ENCODE measurements at places on chromosomes 7 and 10.
A peak's percentile ranks its signal among the peaks of the same experiment; 100 is the strongest.

DNA sequence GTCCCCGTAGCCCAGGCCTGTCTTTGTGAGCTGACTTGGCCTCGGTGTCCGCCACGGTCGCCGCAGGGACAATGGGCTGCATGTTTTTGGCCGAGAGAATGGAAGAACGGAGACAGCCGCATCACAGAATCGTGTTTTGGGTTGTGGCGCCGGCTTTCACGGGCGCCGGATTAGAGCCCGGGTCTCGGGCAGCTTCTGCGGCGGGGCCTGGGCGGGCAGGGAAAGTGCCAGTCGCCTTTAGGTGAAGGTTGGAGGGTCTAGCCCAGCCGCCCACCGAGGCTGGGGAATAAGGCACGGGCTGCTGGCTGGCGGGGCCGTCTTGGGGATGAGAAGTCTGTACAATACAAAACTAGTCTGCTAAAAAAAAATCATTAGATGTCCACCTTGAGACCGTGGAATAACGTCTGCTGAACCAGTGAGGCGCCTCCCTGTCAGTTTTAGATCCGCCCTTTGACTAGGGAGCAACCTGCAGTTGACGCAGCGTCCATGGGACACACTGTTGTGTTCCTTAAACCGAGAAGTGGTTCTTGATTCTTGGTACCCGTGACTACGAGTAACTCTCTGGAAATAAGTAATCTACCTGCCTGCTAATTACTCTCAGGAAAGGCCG is 577 bp downstream of the DNAJB9 start:
- DNase-seq, result peak; percentile 38

DNA sequence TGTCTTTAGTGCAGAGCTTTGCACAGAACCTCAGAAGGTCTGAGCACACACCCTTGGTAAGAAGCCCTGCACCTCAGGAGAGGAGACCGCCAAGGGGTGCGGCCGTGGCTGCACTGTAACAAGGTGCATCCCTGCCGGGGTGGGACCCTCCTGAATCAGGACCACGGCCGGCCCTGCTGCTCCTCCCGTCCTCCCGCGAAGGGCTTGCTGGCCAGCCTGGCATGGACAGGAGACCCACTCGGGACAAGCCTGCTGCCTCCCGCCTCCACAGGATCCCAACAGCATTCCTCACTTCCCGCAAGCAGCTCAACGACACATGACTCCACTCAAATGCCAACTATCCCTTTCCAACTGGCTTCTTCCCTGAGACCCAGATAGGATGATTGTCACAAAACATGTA is 12.8 kb downstream of the WDR86 start:
- DNase-seq, result no peak

GRCh38 chr7:26657686-26658388 is 206.6 kb downstream of the SKAP2 start:
- no peak for DNase-seq

DNA sequence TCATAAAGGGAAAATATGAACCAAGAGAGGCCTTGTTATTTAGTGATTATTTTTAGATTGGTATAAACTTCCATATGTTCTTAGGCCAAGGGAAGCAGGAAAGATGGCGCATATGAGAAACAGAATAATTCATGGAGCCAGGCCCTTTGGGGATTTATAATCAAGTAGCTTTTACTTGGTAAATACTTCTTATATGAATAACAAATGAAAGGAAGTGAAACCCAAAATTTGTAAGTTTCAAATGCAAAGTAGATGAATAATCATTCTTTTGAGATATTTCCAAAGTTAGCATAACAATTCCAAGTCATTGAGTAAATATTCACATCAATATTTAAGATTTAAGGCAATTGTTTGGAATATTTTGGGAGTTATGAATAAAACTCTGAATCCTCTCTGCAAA is 13.9 kb upstream of the OPTN start:
- DNase-seq, result no peak

DNA sequence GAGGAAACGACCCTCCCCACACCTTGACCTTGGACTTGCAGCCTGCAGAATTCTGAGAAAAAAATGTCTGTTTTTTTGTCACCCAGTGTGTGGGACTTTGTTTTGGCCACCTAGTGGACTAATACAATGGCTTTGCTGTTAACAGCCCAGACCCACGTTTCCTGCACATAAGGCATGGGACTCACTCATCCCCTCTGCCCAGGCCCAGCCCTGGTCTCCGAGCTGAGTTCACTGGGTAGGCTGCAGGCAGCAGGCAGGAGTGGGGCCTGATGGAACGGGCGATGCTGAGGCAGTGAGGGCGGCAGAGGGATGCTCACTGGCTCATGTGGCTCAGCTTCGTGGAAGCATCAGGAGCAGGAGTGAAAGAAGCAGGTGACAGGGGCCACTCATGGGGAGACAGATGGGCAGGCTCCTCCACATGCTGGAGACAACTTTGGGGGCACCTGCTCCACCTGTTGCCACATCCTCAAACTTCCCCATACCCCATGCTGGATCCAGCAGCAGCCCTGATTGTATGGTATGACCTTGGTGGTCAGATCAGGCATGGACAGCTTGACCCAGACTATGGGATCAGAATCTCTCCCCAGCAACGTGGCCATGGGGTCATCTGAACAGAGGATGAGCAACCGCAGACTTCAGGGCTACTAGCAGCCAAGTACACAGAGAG is 65.8 kb upstream of the ANTXRL start:
- DNase-seq, result no peak

GRCh38 chr7:139329119-139329518 is 12.0 kb upstream of the FMC1 start:
- no peak for DNase-seq

DNA sequence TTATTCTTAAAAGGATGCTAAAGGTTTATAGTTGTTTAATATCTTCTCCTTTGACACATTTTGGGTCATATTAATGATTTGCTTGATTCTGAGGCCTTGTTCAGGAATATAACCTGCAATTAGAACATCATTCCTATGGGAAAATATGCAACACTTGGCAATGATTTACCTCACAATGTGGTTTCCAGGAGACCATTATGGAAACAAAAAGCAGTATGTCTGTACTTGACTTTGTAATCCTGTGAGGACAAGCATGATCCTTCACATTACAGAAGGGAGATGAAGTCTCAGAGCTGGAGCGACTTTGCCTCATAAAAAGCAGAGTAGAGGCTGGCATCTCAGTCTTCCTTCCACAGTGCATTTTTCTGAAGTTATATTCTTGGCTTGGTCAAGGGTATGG is 57.0 kb upstream of the CDCA7L start:
- DNase-seq, result no peak

- no peak for DNase-seq
Observed at GRCh38 chr10:97215619-97216260, 30.0 kb upstream of the SLIT1 start.

- DNase-seq, result peak; percentile 69
Observed at GRCh38 chr10:21523557-21524008, 1.9 kb downstream of the SKIDA1 start.

GRCh38 chr10:110843796-110844616 is 27.7 kb upstream of the PDCD4 start:
- no peak for DNase-seq

- DNase-seq, result no peak
Observed at GRCh38 chr7:94109556-94109955, 105.4 kb upstream of the BET1 start.

- DNase-seq, result no peak
Observed at GRCh38 chr7:80821771-80822319, 97.0 kb downstream of the SEMA3C start.

DNA sequence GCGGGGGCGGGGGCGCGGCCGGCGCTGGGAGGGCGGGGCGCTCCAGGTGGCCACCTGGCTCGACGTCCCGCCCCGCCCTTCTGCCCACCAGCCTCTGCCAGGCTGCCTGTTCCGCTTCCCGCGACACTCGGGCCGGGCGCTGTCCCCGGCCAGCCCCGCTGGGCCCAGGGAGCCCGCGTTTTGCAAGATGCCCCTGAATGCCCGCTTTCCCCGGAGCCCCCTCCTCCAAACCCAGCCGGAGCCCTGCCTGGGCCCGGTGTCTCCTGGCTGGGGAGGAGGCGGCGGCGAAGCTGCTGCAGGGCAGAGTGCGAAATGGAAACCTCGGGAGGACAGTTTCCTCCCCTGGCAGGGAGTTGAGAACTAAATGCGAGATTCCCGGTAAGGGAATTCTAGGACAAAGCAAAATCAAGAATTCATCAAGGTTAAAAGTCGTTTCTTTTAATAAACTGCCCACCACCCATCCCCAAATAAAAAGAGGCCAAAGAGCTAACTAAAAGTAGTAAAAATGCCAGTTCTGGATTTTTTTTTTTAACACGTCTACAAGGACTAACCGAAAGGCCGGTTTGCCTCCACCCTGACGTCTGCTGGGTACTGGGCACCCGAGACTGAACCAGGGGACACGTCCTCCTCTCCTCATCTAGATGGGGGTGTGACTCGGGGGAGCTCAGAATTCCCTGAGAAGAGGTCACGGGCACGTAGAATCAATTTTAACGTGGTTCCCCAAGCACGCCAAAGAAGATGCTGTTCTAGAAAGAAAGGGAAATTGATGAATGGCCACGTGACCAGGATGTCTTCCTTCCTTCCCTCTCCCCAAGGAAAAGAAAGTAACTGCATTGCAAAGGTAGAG is 200.4 kb upstream of the NFE2L3 start:
- peak; percentile 23 for DNase-seq

DNA sequence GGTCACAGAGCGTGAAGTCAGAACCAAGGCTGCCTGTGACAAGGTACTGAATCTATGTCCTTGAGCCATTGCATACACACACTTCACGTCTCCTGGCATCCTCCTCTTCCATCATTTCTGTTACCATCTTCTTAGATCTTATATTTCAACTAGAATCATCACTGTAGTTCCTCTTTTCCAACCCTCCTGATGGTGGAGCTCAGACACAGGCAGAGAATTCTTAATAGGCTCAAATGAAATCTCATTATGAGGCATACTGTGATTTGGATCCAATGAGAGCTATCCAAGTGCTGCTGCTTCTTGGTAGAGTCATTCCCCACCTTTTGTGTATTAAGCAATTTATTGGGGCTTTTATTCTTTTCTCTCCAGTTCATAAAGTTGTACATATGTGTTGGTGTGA is 113.2 kb downstream of the CALCR start:
- DNase-seq, result no peak

DNA sequence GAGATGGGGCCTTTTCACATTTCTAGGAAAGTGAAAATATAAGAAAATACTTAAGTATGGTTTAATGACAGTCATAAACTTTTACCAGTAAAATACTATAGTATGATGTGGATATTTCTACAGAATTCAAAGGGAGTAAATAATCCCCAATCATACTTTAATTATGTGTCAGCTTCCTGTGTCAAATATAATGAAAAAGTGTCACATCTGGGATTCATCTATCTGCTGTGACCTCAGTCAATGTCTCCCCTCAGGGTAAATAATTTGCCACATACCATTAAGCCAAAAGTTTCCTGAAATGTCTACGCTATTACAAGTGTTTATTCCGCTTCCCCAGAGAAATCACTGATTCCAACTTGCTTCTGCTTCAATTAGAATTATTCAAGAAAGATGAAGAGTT is 110.5 kb downstream of the ITGA8 start:
- no peak for DNase-seq

DNA sequence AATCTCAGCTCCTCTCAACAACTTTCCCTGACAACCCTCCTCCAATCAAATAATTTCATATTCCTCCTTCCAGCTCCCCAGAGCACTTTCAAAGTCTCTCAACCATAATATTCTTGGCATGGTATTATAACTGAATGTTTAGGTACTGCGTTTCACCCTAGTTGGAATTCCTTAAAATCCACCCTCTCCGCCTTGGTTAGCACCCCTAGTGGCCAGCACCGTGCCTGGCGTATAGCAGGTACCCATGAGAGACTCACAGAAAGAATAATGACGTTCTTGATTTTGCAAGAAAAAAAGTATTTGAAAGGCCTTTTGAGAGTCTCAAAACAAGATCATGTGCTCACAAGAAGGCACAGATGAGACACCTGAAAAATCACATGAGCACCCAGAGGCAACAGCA is 50.9 kb downstream of the GLI3 start:
- DNase-seq, result no peak

DNA sequence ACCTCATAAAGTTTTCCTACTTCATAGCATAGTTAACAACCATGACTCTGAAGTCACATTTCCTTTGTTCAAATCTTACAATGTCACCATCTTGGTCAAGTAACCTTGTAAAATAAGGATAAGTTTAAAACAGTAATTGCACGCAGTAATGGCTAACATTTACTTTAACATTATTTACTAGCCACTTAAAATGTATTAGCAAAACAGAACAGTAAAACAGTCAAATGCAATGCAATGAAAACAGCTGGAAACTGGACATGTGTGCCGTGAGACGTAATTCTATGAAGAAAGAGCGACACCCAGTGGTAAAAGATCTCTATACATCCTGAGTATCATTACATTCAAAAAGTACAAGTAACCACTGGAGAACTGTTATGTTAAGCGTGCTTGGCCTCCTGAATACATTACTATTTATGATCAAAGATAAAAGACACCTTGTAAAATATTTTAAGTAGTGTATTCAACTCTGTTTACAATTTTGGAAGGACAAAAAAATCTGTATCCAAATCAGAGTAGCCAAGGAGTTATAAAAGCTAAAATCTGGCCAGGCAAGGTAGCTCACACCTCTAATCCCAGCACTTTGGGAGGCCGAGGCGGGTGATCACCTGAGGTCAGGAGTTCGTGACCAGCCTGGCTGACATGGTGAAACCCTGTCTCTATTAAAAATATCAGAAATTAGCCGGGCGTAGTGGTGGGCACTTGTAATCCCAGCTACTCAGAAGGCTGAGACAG is 27.2 kb downstream of the ATE1 start:
- DNase-seq, result no peak

GRCh38 chr7:73650524-73650923 is 17.1 kb upstream of the VPS37D start:
- DNase-seq, result no peak

DNA sequence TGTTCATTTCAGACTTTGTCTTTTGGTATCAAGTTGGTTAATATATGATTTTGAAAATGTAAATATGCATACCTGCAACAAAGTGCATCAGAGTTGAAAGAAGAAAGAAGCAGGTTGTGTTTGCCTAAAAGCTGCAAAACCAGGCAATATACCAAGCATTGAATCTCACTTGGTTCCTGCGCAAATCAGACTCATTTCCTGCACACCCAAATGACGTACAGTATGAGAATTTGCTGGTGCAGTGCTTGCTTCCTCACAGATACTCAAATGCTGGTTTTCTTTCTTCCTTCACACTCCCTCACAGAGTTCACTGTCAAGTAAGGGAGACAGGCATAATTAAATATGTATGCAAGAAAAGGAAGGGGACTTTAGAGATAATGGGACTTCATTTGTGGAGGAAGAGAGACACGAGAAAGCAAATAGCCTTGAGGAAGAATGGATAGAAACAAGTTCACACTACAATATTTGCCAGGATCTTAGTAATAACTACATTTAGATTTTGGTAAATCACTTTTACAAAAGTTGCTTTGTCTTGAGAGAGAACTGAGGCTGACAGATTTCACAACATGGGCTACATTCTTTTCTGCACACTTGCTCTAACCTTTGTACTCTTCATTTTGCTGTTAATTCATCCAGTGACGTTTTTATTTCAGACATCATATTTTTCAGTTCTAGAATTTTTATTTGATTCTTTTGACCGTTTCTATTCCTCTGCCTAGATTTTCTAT is 56.9 kb upstream of the AOAH start:
- DNase-seq, result no peak

GRCh38 chr10:70592746-70593512 is 9.6 kb downstream of the PRF1 start:
- DNase-seq, result no peak

GRCh38 chr10:84424731-84425167 is 96.4 kb downstream of the CCSER2 start:
- peak; percentile 83 for DNase-seq

- no peak for DNase-seq
Observed at GRCh38 chr7:3119963-3120362, 76.3 kb upstream of the CARD11 start.

Data from ovary (tissue), 10 donors.